Smooth muscle cell of the pulmonary artery (primary cell): ENCODE measurements at places on chromosomes 7 and 10. TPM values are rescaled to one million over a fixed set of nuclear protein-coding genes. Genes with fewer than 3 reads are reported as not detected.

Gene SMKR1
- 0.20 TPM in 1 of 2 replicates, not detected in the other for total RNA-seq

Gene PTCD1
- 6.8 and 7.8 TPM in 2 replicates for total RNA-seq

Gene ADRB1
- not detected in 2 replicates for total RNA-seq

Gene HSPA12A
- 7.2 and 25.8 TPM in 2 replicates for total RNA-seq

Gene VSIR
- 9.8 and 40.8 TPM in 2 replicates for total RNA-seq

Gene OGDHL
- 0.26 and 1.7 TPM in 2 replicates for total RNA-seq

Gene KCNIP2
- 1.5 and 1.8 TPM in 2 replicates for total RNA-seq

Gene TEX47
- not detected in 2 replicates for total RNA-seq

Gene LOXL4
- total RNA-seq, result 28.7 and 138 TPM in 2 replicates

Gene SLC39A12
- total RNA-seq, result not detected in 2 replicates

Gene RBM20
- 2.4 and 5.1 TPM in 2 replicates for total RNA-seq

Gene GRID2IP
- total RNA-seq, result 0.07 TPM in 1 of 2 replicates, not detected in the other

Gene VIPR2
- 0.07 TPM in 1 of 2 replicates, not detected in the other for total RNA-seq

Gene GIMAP8
- 0.07 TPM in 2 replicates for total RNA-seq

Gene AKAP9
- 33.9 and 41.4 TPM in 2 replicates for total RNA-seq

Gene RNF32
- total RNA-seq, result 0.33 and 0.56 TPM in 2 replicates

Gene SPAM1
- not detected in 2 replicates for total RNA-seq

Gene GPER1
- total RNA-seq, result 3.2 and 5.3 TPM in 2 replicates

Gene GRM3
- total RNA-seq, result not detected in 2 replicates

Gene STYXL1
- total RNA-seq, result 31.0 and 38.9 TPM in 2 replicates

Gene LRRTM3
- total RNA-seq, result not detected in 2 replicates

Gene FMC1
- 3.6 and 4.8 TPM in 2 replicates for total RNA-seq
